ENCODE measurements at places on chromosomes 12 and 14.

DNA sequence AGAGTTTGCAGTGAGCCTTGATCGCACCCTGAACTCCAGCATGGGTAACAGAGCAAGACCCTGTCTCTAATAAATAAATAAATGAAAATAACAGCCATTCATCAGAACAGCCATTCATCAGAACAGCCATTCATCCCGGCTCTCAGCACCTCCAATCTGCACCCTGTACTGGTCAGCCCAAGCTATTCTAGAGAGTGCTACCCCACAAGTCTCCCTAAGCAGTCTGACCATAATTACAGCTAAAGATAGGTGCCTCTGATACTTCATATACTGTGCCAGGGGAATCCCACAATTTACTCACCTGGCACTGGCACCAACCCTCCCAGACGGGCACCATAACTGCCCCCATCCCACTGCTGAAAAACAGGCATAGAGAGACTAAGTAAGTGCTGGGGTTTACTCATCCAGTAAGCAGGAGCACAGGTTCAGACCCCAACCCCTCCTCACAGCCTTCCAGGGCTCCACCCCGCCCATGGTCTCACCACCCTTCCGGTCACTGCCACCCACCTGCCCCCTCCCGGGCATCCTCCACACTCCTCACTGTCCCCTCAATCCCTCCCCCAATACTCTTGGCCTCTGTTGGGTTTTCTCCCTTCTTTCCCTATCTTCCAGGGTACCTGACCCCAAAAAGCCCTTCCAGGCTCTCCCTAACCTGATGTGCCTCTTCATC, 15.2 kb upstream of the EIF5 start:
- no peak for DNase-seq

- no peak for DNase-seq
Measured at GRCh38 chr14:105899657-105900397, 373.4 kb downstream of the TMEM121 start.

DNA sequence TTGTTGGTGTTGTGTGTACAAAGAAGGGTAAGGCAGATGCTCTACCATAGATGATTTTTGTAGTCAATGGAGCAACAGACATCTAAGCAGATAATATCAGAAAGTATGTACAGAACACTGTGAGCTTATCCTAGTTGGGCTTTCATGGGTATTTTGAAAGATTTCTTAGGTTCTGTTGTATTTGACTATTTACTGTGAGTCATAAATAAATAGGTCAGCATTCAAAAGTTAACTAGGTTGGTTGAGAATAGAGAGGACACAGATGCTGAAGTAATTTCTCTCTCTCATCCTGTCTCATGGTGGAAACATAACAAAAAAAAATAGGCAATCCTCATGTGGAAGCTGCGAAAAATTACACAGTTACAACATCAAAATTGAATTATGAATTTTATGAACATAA, 413.5 kb downstream of the CCDC91 start:
- DNase-seq = no peak

DNA sequence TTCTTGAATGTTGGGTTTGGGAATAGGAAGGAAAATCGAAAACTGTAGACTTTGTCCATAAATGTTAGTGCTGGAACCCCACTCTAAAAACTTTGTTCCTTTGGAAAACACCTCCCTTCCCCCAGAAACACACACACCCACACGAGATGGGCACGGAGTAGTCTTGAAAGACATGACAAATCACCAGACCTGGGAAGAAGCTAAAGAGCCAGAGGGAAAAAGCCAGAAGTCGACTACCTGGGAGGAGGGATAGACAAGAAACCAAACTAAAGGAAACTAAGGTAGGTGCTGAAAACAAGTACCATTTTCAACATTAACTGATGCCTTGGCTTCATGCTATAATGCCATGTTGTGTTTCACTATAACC, 925 bp upstream of the NANOG start:
- no peak for DNase-seq

DNA sequence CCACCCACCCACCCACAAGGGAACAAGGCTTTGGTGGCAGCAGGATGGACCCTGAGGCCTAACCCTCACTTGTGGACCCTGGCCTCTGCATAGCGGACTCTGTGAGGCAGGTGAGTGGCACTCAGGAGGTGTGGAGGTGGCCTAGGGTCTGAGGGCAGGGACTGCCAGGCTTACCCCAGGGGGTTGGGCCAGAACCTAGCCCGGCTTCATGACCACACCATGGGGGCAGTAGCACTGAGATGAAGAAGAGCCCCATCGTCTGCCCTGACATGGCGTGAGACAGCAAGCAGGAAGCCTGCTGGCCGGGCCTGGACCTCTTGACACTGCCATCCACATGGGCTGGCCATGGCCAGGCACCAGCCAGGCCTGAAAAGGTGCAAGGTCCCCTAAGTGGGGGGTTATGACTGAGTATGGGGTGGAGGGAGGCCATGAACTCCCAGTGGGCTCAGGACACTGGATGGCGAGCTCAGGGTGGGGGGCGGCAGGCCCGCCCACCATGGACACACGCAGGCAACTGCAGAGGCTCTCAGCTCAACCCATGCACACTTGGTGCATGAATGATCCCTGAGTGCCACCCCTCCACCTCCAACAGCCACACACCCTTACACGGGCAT, 29.3 kb downstream of the JAG2 start:
- DNase-seq = no peak

GRCh38 chr14:104149617-104150135, 11.3 kb downstream of the KIF26A start:
- peak; percentile 2 for DNase-seq

DNA sequence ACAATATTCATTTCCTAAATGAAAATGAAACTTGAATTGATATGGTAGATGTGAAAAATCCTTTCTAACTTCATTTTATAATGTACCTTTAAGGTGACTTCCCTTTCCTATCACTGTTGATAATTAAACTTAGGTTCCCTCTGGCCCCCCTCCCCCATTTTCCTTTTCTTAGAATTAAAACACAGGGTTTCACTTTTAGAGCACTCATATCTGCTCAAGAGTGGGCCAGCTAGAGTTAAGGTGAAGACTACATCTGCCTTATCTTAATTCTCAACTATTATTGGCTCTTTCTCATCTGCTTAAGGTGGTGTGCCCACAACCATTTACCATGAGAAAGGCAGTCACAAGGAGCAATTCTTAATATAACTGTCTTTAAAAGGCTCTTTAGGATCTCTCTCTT, 49.7 kb downstream of the LIN52 start:
- DNase-seq = no peak

- no peak for DNase-seq
Measured at GRCh38 chr12:62977418-62977817, 42.5 kb upstream of the PPM1H start.

DNA sequence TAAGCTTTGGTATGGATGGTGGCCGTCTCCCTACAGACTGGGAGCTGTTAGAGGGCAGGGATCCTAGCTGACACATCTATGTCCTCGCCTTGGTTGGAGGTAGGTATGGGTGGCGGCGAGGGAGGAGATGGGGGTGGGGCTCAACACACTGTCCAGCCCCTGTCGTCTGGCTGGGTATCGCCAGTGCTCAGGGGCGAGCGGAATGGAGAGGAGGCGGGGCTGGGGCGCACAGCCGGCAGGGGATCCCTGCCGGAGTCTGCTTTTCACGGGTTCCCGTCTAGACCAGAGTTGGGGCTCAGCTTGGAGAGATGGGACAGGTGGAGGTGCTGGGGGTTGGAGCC, 16.1 kb downstream of the TAMALIN start:
- DNase-seq = no peak

- DNase-seq = no peak
Measured at GRCh38 chr12:109445191-109445609, 31.9 kb downstream of the KCTD10 start.

GRCh38 chr12:108048686-108049085, 80.4 kb upstream of the WSCD2 start:
- DNase-seq = no peak

DNA sequence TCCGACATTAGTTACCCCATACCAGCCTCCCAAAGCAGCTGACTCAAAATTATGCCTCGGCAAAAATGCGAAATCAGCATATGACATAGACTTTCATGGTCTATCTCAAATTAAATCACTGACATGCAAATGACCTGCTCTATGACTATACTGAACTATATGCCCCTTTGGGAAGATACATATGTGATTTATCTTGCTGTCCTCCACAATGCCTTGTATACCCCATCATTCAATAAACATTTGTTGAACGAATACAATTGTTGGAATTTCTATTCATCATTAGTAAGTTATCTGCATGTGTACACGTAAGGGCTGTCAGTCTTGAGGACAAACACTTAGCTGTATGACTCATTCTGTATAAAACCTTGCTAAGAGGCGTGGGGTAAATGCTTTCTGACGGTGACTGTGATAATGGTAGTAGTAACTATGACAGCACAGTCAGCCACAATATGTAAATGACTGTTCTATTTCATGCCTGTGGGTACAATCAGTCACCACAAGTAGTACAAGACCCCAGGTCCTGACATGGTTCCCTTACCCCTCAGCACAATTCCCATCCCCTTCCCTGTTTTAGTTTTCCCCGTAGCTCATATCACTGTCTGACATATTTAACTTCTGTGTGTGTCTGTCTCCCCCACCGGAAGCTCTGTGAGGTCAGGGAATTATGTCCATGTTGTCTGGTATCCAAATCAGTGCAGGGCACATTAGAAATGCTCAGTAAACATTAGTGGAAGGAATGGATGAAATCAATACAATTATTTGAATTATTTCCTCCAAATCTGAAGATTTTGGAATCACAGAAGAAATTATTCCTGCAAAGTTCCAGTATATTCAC, 42.8 kb downstream of the STXBP6 start:
- no peak for DNase-seq

DNA sequence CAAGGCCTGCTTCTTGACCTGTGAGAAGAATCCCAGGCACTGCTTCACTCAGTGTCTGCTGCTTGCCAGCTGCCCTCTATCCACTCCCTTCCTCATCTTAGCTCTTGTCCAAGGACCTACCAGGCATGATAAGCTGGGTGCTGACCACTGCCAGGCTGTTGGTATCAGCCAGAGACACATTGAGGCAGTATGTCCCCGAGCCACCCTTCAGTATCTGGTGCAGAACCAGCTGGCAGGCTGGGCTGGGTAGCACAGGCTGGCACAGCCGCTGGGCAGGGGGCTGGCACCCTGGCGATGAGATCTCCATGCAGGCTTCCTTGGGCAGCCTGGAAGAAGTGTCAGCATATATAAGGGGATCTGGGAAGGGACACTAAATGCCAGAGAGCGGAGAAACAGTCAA, 10.5 kb downstream of the PMEL start:
- DNase-seq = no peak

- DNase-seq = no peak
Measured at GRCh38 chr12:83140135-83140534, 453.4 kb downstream of the TMTC2 start.

DNA sequence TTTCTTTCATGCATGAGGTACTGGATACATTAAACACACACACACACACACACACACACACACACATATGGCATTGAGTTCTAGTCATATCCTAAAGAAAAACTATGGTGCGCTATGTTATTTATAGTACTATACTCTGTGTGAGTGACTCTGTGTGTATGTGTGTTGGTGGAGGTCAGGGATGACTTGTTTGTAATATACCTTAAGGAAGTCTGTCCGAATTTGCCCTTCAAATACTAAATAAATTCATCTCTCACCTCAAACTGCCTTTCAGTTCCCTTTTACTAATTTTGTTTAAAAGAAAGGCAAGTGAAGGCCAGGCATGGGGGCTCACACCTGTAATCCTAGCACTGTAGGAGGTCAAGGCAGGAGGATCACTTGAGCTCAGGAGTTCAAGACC, 2.1 kb upstream of the AKAP5 start:
- no peak for DNase-seq

DNA sequence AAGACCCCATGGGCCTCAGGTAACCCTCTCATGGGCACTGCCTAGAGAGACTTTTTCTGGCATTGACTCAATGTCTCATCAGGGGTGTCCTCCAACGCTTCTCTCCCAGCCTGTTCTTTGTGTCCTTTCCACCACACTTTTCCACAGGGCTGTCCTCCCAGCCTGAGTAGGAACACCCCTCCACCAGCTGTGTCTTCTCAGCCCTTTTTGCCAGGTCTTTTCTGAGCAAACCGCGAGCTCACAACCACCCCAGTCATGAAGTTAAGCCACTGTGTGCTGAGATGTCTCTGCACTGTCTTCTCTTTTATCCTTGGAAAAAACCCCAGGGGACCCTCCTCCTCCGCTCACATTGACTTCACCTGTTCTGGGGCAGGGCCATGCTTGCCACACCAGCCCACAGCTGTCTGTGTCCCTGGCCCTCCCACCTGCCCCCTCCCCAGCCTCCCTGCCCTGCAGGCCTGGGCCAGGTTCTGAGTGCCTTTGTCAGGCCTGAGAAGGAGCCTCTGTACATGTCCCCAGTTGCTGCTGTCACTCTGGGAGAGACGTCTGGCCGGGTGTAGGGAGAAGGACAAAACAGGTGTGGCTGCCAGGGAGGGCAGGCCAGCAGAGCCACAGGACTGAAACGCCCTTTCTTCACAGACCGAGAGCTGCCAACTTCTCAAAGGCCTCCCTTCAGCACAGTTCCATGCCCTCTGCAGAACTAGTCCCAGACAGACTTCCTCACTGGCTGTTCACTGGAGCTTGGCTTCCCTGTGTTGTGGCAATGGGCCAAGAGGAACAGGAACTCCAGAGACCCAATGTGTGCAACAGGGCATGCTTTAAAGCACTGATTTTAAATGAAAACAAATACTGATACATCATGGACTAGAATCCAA, 50.5 kb upstream of the PNMA1 start:
- no peak for DNase-seq

GRCh38 chr14:71155743-71156142, 248.5 kb downstream of the PCNX1 start:
- no peak for DNase-seq

DNA sequence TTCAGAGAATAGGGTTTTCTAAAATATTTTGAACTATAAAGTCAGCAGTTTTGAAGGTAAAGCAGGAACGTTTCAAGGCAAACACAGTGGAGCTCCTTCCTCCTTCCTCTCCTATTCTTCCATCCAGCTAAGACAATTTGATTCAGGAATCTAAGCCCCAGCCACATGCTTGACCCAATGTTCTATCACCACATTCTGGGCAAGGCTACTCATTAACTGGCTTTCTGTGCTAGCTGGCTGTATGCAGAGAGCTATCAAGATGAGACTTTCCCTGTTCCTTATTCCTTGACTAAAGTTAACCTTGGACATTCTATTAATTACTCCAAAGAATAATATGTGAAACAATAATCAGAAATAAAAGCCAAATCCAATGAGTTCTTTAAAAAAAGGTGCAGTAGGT, 266.9 kb downstream of the NOVA1 start:
- no peak for DNase-seq

- DNase-seq = no peak
Measured at GRCh38 chr14:81315341-81315740, 84.8 kb downstream of the STON2 start.

GRCh38 chr12:92029902-92030586, 115.6 kb downstream of the BTG1 start:
- DNase-seq = no peak

DNA sequence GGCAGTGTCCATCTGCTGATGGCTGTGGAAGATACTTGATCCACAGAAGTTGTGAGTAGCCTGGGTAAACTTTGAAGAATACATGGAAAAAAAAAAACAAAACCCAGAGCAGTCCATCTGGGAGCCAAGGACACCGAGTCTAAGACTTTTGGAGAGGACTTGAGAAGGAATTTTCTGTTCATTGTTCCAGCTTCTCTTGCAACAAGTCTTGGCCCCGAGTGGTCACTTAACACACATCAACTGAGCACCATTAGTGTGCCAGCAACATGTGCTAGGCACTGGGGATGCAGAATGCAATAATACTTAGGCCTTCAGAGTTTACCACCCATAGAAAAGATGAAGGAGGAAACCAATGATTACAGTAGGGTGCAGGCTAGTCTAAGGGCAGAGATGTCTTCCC, 266.7 kb downstream of the EMP1 start:
- no peak for DNase-seq
